ENCODE measurements at places on chromosomes 11 and 22.

DNA sequence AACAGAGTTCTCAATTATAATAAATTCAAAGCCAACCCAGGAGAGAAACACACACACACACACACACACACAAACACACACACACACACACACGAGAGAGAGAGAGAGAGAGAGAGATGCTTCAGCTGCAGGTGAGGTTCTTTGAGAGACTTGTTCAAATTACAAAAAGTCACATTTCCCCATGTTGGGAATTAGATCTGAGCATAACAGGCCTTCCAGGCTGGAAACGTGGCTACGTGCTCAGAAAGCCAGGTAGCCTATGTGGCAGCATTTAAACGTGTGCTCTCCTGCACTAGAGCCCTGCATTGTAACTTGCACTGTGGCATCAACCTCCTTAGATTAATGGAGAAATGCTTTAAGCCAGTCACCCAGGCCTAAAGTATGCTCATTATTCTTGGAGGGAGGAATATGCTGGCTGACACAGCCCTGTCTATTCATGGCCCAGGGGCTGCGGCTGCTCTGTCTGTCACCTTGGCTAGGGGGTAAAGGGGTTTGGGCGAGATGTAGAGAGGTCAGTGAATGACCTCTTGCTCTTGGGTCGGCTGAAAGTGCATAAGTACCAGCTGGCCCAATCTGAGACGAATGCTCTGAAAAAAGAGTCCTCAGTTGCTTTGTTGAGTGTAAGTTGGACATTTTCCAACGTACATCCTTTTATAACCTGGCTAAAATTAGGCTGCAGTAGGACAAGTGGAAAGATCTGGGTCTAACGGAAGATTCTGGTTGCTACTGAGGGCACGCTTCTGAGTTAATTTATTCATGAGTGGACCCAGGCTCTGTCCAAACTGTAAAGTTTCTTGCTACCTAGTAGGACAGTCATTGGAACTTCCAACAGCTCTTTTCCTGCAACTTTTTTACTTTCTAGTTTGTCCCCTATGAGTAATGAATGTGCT lies 171.1 kb upstream of the SEZ6L start:
- no peak for DNase-seq

DNA sequence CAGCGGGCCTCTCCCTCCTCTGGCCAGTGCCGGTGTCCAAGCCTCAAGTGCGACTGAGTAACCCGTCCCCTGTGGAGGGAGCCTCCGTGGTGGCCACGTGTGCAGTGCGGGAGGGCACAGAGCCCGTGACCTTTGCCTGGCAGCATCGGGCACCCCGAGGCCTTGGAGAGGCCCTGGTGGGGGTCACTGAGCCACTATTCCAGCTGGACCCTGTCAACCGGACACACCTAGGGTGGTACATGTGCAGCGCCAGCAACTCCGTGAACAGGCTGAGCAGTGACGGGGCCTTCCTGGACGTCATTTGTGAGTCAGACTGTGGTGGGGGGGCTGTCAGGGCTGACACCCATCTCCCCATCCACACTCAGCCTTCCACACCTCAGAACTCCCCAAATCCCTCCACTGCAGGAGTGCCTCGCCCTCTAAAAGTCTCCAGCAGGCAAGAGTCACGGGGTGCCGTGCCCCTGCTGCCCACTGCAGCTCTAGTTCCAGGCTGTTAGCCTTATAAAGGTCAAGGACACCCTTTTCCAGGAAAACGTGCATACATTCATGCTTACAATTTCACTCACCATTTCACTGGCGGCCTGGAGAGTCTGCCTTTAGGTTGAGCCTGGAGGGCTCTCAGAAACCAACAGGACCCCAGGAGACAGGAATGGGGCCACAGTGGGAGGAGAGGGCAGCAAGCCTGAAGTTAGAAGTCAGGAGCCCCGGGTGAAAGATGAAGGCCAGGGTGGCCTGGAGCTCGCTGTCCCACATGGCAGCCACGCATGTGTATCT lies 2.6 kb downstream of the VSIG10L2 start:
- no peak for DNase-seq

- DNase-seq: no peak
These were observed 35.6 kb upstream of the TMEM123 start for GRCh38 chr11:102488208-102488607.

DNA sequence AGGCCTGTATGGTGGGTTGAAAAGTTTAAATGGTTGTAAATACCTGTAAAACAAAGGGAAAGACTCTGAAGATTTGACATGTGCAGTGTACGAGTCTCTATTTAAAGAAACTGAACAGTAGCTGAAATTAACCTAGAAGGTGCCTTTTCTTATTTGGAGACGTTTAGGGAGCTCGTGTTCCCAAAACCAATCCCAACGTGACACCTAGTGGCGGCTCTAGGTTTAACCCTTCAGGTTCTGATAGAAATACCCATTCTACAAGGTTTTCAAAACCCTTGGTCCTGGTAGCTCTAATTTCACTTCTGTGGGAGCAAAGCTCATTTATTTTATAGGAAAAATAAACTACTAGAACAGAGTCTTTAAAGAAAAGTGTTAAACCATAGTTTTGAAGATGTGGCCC lies 258.3 kb downstream of the LRRC4C start:
- no peak for DNase-seq

GRCh38 chr11:125941619-125942611 lies 3.9 kb upstream of the VSIG10L2 start:
- peak; percentile 26 for DNase-seq

DNA sequence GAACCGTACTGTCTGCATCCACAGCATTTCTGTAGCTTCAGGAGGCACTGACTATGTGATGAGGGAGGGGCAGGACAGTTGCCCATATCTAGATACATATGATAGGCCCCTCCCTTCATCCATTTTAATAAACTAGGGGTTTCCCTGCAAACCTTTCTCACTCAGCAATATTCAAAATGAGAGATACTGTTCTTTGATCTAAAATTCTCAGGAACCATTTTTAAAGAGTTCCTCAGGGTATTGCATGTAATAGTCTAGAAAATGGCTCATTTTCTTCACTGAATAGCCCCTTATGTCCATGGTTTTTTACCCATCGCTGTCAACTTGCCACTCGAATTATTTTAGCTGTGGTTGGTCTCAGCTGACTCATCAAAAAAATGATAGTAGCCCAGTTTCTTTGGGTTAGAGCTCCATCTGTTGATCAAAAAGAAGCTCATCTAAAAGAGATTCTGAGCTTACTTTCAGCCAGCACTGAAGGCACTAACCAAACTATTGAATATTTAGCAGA lies 37.0 kb upstream of the DNAJB7 start:
- no peak for DNase-seq

DNA sequence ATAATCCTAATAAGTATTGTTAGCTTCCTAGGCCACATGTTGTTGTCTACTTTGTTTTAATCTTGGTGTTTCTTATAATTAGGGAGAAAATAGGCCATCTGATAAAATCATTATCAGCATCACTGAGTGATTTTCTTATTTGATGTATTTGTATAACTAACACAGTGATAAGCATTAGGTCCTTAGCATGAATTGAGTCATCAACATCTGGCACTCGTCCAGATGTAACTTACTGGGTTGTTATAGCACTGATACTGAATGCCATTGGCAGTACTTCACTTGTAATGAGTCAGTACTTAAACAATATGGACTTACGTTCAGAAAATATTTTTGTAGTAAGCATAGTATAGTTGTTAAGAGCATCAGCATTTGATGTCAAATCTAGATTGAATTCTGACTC lies 16.2 kb downstream of the API5 start:
- DNase-seq: no peak

GRCh38 chr11:113213549-113213948 lies 100.8 kb upstream of the TTC12 start:
- DNase-seq: no peak

GRCh38 chr11:67056267-67057204 lies at the start of gene RHOD:
TSS of gene RHOD (plus strand) at chr11:67056847. CDS start at chr11:67056903, 56 bp downstream.
- no peak for DNase-seq

GRCh38 chr22:43230971-43231723 lies 44.2 kb upstream of the TTLL12 start:
- DNase-seq: peak; percentile 49

GRCh38 chr11:95704865-95705264 lies 84.7 kb downstream of the FAM76B start:
- DNase-seq: no peak

DNA sequence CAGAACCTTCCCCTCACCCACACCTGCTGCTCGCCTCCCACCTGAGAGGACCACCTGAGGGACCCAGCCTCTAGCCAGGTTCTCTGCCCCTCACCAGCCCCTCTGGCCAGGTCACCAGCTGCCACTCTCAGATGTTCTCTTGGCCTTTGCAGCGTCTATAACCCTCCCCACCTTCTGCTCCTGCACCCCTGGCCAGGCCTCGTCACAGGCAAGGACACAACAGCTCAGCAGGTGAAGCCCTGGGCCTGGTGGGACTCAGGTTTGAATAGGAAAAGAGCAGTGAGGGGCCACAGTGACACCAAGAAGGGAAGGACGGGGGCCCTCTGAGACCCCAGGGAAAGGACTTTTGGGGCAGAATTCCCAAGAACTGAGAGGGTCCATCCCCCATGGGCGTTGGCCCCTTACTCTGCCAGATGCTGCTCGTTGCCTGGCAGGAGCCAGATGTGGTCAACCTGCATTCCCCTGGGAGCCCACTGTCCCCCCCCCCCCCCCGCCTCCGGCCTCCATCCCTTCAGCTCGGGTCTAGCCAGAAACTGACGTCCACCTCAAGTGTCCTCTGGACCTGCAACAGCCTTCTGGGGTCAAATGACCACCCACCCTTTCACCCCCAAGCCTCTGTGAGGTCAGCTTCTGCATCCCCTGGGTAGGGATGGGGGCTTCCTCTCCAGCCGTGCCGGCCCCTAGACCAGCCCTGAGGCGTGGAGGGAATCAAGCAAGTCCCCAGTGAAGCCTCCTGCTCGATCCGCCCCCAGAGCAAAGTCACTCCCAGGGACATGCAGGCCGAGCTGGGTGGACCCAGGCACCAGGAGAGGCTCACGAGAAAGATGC lies 28.7 kb downstream of the SBF1 start:
- no peak for DNase-seq

Measured in stimulated activated CD8-positive, alpha-beta memory T cell treated with anti-CD3 and anti-CD28 coated beads, Interleukin-7, amount 100 ng/mL, for 1 hour (primary cell).